Epithelial cell of prostate (primary cell): ENCODE measurements at places on chromosomes 1 and 21.

DNA sequence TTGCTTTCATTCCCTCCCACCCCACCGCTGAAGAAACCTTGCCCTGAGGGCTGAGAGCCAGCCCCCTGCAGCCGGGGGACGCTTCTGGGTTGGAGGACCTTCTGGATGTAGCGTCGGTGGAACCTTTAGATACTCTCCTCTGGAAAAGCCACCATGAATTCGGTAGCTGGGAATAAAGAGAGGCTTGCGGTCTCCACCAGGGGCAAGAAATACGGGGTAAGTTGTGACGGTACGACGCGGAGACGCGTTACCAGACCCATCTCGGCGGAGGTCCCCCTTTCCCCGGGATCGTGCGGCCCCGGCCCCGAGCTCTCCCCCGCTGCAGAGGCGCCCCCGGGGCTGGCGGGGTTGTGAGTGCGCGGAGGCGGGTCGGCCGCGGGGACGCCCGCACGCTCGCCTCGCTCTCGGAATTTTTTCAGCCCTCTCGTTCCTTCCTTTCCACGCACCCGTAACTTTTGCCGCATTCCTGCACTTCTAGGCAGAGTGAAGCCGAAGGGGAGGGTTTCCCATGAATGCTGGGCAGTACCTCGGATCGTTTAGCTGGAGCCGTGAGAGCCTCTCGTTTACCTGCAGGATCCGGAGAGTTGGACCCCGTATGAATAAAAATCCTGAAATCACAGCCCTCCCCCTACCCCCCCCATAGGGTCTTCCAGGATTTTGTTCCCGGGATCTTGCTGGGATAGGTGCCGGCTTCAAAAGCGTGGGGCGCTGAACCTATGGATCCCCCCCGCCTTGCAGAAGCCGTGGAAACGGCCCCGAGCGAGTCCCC lies 671 bp downstream of the KIF26B start:
- no peak for DNase-seq

GRCh38 chr21:42777757-42778344 lies 101.5 kb downstream of the WDR4 start:
- DNase-seq = no peak

DNA sequence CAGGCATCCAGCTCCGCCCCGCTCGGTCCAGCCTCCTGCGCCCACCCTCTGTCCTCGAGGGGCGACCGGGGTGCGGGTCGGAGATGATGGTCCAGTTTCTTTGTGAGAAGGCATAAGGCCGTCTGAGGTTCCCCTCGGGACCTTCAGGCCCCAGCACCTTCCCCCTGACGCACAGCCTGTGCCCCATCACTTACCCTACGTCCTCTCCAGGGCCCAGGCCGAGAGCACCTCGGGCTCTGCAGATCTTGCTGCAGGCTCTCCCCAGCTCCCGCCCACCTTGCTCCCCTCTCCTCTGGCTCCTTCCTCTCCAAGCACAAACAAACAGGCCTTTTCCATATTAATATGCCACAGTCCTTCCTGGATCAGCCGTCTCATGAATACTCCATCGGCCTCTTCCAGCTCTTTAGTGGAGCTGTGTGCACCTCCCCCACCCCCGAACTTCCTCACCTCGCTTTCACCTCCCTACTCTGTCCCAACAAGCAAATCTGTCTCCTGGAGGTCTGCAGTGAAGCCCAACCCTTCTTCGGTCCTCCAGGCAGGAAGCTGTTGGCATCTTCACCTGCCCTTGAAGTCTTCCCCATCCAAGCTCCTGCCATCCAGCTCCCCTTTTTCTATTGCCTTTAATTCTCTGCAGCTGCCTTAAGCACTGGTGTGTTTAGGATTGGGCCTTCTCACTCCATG lies 448 bp upstream of the COL9A2 start:
- no peak for DNase-seq

DNA sequence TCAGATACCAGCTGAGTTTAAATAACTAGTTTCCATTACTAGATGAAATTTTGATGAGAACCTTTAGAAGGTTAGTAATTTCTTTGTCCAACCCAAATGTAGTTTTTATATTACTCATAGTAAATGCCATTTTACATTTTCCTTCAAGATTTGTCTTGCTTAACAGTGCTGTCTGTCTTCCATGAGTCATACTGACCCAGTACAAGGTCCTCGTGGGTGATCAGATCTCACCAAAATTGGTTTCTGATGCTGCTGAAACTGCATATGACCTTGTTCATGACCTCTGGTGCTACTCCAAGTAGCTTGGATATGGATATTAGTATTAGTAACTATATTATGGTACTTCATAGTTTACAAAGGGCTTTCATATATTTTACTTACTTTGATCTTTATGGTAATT lies 207.1 kb downstream of the RYR2 start:
- DNase-seq = no peak

DNA sequence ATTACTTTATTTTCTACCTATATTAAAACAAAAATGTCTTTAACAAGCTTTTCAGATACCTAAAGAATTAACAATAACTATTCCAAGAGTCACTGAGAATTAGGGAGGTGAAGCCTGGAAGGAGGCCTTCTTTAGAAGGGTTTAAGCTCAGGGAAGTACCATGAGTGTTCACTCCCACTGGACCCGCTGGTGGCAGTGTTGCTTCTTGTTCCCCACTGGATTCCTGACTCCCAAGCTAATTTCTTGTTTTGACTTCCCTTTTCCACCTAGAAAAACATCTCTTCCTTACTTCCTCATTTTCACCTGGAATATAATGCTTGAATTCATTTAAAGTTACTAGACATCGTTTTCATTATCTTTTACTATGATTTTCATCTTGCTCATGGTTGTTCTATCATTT lies 264.2 kb downstream of the HMCN1 start:
- no peak for DNase-seq

GRCh38 chr1:183194527-183195141 lies 8.6 kb downstream of the LAMC2 start:
- no peak for DNase-seq

GRCh38 chr1:30109853-30110252 lies 613.5 kb downstream of the MATN1 start:
- no peak for DNase-seq

- DNase-seq = no peak
These were observed 107.7 kb upstream of the VANGL1 start for GRCh38 chr1:115534106-115534505.

DNA sequence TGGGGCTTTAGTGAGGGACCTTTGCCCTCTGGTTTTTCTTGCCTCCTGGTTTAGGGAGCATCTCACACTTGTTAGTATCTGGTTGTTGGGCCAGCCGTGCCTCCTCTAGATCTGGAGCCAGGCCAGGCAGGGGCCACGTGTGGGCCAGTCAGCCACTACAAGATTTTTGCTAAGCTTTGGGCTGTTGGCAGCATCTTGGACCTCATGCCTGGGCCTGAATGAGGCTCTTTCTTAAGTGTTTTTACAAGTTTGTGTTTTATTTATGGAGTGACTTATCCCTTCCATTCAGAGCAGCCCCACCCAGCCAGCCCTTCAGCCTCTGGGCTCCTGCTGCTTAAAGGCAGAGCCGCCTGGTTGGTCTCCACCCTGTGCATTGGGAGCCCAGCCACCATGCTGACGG lies 1.6 kb upstream of the SH3BGRL3 start:
- peak; percentile 95 for DNase-seq

DNA sequence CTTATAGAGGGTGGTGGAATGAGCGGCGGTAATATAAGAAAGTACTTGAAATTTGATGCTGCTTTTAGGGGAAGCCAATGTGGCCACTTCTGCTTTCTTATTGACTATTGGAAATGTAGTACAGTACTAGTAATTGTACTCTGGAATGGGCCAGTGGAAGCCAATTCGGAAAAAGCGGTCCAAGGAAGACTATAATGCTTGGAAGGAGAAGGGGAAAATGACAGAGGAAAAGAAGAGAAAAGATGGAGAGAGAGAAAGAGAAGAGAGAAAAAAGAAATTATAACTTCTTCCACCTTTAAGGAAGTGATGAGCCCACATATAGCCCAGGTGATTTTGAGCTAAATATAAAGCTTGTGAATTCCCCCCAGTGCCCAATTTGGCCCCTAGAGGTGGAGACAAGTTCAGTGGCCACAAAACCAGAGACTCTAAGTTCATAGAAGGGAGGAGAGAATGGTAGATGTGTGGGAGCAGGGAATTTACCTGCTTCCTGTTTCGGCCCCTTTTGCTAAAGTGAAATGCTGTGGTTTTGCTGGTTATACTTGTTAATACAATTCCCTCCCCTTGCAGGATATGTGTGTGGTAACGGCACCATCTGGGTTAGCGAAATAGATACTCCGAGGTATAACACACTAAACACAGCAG lies 35.7 kb upstream of the DUSP10 start:
- no peak for DNase-seq

- no peak for DNase-seq
These were observed 7.5 kb downstream of the ID3 start for GRCh38 chr1:23551849-23552248.

- no peak for DNase-seq
These were observed 110.4 kb downstream of the PATJ start for GRCh38 chr1:61852670-61853015.

DNA sequence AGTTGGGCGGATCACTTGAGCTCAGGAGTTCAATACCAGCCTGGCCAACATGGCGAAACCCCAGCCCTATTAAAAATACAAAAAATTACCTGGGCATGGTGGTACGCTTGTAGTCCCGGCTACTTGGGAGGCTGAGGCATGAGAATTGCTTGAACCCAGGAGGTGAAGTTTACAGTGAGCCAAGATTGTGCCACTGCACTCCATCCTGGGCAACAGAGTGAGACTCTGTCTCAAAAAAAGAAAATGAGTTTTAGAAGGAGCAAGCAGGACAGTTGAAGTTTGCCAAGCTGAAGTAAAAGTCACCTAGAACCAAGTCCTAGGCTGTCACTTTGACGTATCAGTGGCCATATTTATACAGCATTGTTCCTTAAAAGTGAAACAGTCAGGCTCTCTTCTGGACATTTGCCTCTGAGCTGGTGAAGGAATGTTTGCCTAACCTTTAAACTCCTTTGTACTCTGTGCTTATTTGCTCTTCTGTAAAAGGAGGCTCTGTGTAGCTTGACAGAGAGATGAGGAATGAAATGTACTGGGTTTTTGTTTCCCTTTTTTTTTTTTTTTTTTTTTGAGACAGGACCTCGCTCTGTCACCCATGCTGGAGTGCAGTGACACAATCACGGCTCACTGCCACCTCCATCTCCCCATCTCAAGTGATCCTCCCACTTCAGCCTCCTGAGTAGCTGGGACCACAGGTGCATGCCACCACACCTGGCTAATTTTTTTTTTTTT lies 2.8 kb downstream of the RAB4A start:
- DNase-seq = no peak

GRCh38 chr1:223016890-223017289 lies 126.2 kb downstream of the TLR5 start:
- DNase-seq = no peak

GRCh38 chr1:244865028-244865371 lies 657 bp upstream of the HNRNPU start:
- no peak for DNase-seq

GRCh38 chr1:214404571-214405213 lies 123.7 kb downstream of the SMYD2 start:
- peak; percentile 58 for DNase-seq

DNA sequence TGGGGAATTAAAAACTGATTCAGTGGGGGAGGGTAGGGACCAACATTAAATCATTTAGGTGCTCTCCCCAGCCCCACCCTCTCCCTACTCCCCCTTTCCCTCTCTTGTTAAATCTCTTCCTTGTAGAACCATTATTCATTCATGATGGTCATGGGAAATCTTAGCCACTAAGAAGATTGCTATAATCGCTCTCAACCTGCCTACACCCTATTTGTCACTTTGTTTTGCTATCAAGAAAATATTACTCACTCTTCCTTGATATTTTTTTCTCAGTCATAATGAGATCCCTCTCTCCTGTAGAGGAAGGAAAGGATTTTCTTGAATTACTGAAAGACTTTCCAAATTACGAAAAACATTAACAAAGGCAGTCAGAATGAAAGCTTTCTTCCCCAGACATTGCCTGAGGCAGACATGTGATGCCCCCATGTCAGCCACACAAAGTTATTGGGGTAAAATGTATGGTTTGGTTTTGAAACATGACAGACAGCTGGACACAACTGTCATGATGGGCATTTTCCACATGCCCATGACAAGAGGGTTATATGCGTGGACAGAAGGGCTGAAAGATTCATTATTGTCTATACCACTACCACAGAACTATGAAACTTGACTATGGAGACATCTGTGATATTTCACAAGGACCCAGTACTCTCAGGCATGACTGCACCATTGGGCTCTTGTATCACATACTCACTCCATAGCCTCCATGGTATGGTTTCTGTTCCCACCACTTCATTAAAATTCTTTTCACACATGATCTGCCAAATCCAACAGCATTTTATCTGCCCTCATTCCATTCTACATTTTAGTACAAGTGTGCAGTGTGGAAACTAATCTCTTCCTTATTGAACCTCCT lies 420.1 kb downstream of the DISC1 start:
- peak; percentile 48 for DNase-seq
